Naive thymus-derived CD8-positive, alpha-beta T cell (primary cell): ENCODE measurements at places on chromosomes 12 and 14. TPM values are rescaled to one million over a fixed set of nuclear protein-coding genes. Genes with fewer than 3 reads are reported as not detected.
A peak's percentile ranks its signal among the peaks of the same experiment; 100 is the strongest.

DNA sequence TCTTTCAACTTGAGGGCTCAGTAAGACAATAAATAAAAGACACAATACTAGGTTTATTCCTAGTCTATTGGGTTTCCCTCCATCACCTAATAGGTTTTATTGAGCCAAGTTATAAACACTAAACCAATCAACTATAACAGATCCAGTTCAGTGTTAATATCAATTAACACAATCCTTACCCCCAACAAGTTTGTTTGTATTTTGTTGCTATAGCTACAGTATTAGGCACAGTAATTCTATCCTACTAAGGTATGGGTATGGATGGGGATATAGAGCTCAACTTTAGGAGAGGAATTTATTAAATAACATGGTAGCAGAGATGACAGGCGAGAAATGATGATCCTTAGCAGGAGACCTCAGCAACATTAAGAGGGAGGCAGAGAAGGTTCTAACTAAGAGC, 13.3 kb downstream of the PPP4R3A start:
- no peak for DNase-seq

GRCh38 chr14:69328317-69328716, 68.4 kb downstream of the GALNT16 start:
- DNase-seq, result no peak

DNA sequence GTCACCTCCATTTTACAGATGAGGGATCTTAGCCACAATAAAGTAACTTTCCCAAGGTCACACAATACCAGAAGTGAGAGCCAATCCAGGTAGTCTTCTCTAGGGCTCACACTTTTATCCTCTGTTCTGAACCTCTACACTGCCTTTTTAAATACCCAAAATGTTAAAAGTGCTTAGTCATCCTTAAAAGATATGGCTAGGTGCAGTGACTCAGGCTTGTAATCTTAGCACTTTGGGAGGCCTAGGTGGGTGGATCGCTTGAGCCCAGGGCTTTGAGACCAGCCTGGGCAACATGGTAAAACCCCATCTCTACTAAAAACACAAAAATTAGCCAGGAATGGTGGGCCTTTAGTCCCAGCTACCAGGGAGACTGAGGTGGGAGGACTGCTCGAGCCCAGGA, 104.1 kb upstream of the PPP4R3A start:
- DNase-seq, result no peak

Gene KRT6C
- not detected for total RNA-seq

Gene SLC22A17
- 22.6 TPM for total RNA-seq

GRCh38 chr14:96925422-96925821, 128.2 kb downstream of the VRK1 start:
- DNase-seq, result no peak

DNA sequence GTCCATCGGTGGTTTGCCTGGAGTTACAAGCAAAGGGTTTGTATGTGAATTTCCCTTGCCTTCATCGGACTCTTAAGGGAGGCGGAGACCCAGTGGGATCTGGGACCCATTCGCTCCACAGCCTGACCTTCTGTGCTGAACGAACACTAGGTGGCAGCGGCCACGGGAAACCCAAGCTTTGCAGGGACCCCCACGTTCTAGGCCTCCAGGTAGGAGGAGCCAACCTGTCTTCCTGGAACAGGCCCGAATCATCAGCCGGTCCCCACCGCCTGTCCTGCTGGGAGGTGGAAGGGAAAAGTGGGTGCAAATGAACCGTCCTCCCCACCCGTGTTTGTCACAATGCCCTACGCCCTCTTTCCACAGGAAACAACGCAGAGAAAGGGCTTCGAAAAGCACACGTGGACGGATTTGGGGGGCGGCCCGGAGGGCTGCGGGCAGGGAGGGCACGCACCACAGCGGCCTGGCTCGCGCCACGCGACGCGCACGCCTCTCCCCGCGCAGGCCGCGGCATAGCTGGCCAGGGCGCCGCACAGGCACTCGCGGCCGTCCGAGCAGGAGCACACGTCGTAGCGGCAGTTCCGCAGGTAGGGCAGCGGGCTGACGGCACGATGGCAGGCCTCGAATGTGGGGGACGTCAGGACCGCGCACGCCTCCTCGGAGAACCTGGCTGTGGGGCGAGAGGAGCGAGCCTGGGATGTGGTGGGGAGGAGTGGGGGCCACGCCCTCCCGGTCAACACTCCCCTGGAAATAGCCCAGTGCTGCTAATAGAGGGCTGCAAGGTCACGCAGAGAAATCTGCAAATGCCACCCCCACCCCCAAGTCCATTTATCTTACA, 67.8 kb downstream of the VWF start:
- peak; percentile 72 for DNase-seq

GRCh38 chr12:103444983-103445382, 50.8 kb downstream of the C12orf42 start:
- DNase-seq, result no peak

Gene MIA2
- total RNA-seq, result 26.0 TPM

DNA sequence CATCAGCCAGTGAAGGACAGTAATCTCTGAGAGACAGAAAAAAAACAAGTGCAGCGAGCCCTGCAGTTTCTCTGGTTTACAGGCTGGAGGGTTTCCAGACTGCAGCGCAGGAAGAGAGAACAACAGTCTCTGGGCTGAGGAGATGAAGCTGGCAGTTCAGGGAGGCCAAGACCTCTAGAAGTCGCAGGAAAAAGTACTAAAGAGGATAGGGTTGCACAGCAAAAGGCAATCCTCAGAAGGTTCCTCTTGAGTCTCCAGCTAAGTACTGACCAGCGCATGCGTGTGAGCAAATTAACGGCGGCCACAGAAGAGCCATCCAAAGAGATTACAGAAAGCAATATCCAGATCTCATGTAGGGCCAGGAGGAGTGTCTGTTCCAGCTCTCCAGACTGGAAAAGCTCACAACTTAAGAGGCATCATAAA, 12.2 kb upstream of the CCDC60 start:
- no peak for DNase-seq

DNA sequence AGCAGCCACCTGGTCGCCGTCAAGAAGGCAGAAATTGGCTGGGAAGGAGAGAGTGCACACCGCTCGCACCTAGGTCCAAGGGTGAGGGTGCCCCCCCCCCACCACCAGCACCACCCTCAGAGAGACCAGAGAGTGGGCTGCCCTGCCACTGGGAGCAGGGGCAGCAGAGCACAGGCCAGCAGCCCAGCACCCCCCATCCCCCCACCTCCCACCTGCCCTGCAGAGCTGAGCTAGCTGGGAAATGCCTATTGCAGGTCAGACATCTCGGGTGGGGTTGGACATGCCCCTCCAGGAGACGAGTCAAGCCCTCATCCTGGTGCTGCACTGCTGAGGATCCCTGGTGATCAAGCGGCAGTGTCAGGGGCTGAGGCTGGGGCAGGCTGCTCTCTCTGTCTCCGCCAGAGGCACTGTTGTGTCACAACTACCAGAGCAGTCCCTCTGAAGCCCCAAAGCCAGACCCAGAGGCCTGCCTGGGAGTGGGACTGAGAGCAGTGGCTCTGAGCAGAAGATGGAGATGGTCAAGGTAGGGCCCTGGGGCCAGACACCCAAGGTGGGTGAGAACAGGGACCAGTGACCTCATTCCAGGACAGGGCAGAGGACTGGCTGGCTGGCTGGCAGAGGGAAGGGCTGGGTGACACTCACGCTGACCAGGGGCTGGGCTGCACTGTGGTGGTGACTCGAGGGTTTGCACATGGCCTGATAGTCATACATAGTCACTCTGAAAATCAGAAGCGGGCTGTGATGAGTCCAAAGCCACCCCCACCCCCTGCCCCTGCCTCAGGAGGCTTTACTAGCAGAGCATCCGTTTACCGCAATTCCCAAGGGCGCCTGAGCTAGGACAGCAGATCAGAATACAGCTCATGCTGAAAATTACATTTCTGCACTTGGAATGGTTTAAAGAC, 19.7 kb upstream of the LRTM2 start:
- peak; percentile 39 for DNase-seq

Gene GPR135
- 1.7 TPM for total RNA-seq

- no peak for DNase-seq
Observed at GRCh38 chr12:113306382-113306781, 28.5 kb downstream of the SLC8B1 start.

- DNase-seq, result no peak
Observed at GRCh38 chr12:78928200-78929074, 63.9 kb downstream of the SYT1 start.

- DNase-seq, result no peak
Observed at GRCh38 chr14:100604709-100605108, 17.5 kb upstream of the BEGAIN start.

Gene TMEM253
- not detected for total RNA-seq

Gene MRPS35
- 27.3 TPM for total RNA-seq

DNA sequence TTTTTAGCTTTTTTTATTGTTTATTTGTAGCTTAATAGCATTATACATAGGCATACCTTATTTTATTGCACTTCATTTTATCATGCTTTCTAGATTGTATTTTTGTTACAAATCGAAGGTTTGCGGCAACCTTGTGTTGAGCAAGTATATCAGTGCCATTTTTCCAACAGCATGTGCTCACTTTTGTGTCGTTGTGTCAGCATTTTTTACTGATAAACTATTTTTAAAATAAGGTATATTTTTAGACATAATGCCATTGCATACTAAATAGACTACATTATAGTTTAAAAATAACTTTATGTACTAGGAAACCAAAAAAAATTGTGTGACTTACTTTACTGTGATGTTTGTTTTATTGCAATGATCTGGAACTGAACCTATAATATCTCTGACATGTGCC, 56.2 kb upstream of the RESF1 start:
- no peak for DNase-seq

Gene TESPA1
- 253 TPM for total RNA-seq

Gene PRPH
- total RNA-seq, result not detected

Gene TSPAN11
- not detected for total RNA-seq

- DNase-seq, result no peak
Observed at GRCh38 chr14:29463727-29464395, 463.8 kb downstream of the PRKD1 start.

Gene CDC42BPB
- total RNA-seq, result 6.2 TPM

DNA sequence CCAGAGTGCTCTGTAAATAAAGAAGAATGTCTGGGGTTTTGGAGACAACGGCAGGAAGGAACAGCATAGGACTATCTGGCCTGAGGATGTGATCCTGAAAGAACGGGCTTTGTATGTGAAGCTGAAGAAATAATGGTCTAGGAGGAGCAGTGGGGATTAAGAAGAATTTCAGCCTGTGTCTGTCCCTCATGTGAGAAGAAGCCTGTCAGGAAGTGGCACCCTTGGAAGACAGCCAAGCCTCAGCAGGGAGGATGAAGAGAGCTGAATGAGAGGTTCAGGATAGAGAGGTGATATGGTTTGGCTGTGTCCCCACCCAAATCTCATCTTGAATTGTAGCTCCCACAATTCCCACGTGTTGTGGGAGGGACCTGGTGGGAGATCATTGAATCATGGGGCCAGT, 56.9 kb upstream of the TCL1A start:
- no peak for DNase-seq

- no peak for DNase-seq
Observed at GRCh38 chr12:131209082-131210070, 255.7 kb downstream of the ADGRD1 start.

Gene FAIM2
- not detected for total RNA-seq
